ENCODE measurements at places on chromosomes 2 and 18. TPM values are rescaled to one million over a fixed set of nuclear protein-coding genes. Genes with fewer than 3 reads are reported as not detected.

The KCNS3 gene
- total RNA-seq = not detected

The STPG4 gene
- 0.22 TPM for total RNA-seq

The SERPINB10 gene
- not detected for total RNA-seq

The SERPINB11 gene
- not detected for total RNA-seq

The ELOA2 gene
- total RNA-seq = not detected

The PRSS56 gene
- total RNA-seq = not detected

The EFEMP1 gene
- total RNA-seq = not detected

The CLEC4F gene
- 0.27 TPM for total RNA-seq

The ANKRD30B gene
- total RNA-seq = not detected

The SATB2 gene
- total RNA-seq = 0.10 TPM

The KIF1A gene
- 0.17 TPM for total RNA-seq

The HTR2B gene
- not detected for total RNA-seq

The CASP10 gene
- total RNA-seq = 33.9 TPM

All from T-helper 1 cell treated with Interleukin-12 subunit alpha and Interleukin-12 subunit beta and Interleukin-4 antibody, amounts not matched to agents 30 ng/mL and 1 ng/mL, for 36 hours (primary cell).